Activated T-cell treated with anti-CD3 and anti-CD28 coated beads for 1 hour (primary cell): ENCODE measurements at places on chromosomes 7 and 10.

GRCh38 chr7:117493460-117493859 lies 13.6 kb downstream of the CFTR start:
- DNase-seq = no peak

DNA sequence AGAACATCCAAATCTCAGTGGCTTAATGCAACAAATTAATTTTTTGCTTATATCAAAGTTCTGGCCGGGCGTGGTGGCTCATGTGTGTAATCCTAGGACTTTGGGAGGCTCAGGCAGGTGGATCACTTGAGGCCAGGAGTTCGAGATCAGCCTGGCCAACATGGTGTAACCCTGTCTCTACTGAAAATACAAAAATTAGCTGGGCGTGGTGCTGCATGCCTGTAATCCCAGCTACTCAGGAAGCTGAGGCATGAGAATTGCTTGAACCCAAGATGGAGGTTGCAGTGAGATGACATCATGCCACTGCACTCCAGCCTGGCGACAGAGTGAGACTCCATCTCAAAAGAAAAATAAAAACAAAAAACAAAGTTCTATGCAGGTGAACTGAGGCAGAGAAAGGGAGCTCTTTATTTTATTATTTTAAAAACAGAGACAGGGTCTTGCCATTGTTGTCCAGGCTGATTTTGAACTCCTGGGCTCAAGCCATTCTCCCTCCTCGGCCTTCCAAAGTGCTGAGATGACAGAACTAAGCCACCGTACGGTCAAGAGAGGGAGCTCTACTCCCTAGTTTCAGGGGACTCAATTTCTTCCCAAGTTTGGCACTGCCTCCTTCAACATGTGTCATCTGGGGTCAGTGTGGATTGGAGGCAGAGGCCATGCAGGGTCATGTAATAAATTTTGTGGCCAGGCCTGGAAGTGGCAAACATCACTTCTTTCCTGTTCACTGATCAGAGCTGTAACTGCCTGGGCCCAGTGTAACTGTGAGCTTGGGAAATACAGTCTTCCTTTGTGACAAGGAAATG lies 2.4 kb downstream of the ADCK2 start:
- DNase-seq = no peak

DNA sequence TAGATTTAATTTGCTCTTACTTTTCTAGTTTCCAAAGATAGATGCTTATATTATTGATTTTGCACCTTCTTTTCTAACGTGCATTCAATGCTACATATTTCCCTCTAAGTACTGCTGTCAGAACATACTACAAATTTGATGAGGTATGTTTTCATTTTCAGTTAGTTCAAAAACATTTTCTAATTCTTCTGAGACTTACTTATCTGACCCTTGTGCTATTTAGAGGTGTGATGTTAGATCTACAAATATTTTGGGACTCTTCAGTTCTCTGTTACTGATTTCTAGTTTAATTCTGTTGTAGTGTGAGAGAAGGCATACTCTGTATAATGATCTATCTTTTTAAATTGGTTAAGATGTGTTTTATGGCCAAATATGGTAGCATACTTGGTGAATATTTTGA lies 97.8 kb upstream of the TMEM168 start:
- no peak for DNase-seq

- DNase-seq = no peak
These were observed 319.4 kb upstream of the GALNT17 start for GRCh38 chr7:70812511-70812910.

- DNase-seq = no peak
These were observed 49.6 kb downstream of the ADARB2 start for GRCh38 chr10:1687623-1688150.
